Purkinje cell (primary cell): ENCODE measurements at places on chromosomes 7 and 10. TPM values are rescaled to one million over a fixed set of nuclear protein-coding genes. Genes with fewer than 3 reads are reported as not detected.

SMKR1 gene
- 4.8 and 5.9 TPM in 2 replicates for polyA plus RNA-seq

PNLIPRP1 gene
- not detected in 2 replicates for polyA plus RNA-seq

WEE2 gene
- polyA plus RNA-seq: not detected in 2 replicates

SEPTIN14 gene
- polyA plus RNA-seq: not detected in 2 replicates

NPSR1 gene
- not detected in 2 replicates for polyA plus RNA-seq

TUBAL3 gene
- not detected in 2 replicates for polyA plus RNA-seq

OPN1SW gene
- polyA plus RNA-seq: 0.97 and 2.2 TPM in 2 replicates

C10orf105 gene
- polyA plus RNA-seq: not detected in 2 replicates

GDF2 gene
- not detected in 2 replicates for polyA plus RNA-seq

PKD1L1 gene
- 0.15 TPM in 1 of 2 replicates, not detected in the other for polyA plus RNA-seq

MYL7 gene
- 2.4 TPM in 1 of 2 replicates, not detected in the other for polyA plus RNA-seq

CAMK1D gene
- polyA plus RNA-seq: 3.1 and 8.0 TPM in 2 replicates

SMO gene
- 1.0 and 2.7 TPM in 2 replicates for polyA plus RNA-seq

SLC39A12 gene
- polyA plus RNA-seq: 0.58 TPM in 1 of 2 replicates, not detected in the other

PAPOLB gene
- 0.13 TPM in 1 of 2 replicates, not detected in the other for polyA plus RNA-seq

CRTAC1 gene
- 9.6 TPM in 1 of 2 replicates, not detected in the other for polyA plus RNA-seq

ZNF487 gene
- 0.36 and 10.0 TPM in 2 replicates for polyA plus RNA-seq

HOXA13 gene
- polyA plus RNA-seq: not detected in 2 replicates

OR2A12 gene
- not detected in 2 replicates for polyA plus RNA-seq

VPS37D gene
- not detected in 2 replicates for polyA plus RNA-seq

ZFAND2A gene
- polyA plus RNA-seq: 88.7 and 104 TPM in 2 replicates

ASB10 gene
- not detected in 2 replicates for polyA plus RNA-seq

NACAD gene
- polyA plus RNA-seq: 1.7 and 4.8 TPM in 2 replicates

TNKS2 gene
- 26.2 and 29.1 TPM in 2 replicates for polyA plus RNA-seq

ABCB1 gene
- polyA plus RNA-seq: 0.62 and 1.0 TPM in 2 replicates

WNT8B gene
- polyA plus RNA-seq: not detected in 2 replicates

AGR3 gene
- 5.3 and 7.4 TPM in 2 replicates for polyA plus RNA-seq

SRRT gene
- polyA plus RNA-seq: 14.1 and 14.3 TPM in 2 replicates
